ENCODE measurements at places on chromosomes 4 and X. TPM values are rescaled to one million over a fixed set of nuclear protein-coding genes. Genes with fewer than 3 reads are reported as not detected.

GRCh38 chr4:84483688-84484087, 15.4 kb downstream of the NKX6-1 start:
- DNase-seq: no peak

DNA sequence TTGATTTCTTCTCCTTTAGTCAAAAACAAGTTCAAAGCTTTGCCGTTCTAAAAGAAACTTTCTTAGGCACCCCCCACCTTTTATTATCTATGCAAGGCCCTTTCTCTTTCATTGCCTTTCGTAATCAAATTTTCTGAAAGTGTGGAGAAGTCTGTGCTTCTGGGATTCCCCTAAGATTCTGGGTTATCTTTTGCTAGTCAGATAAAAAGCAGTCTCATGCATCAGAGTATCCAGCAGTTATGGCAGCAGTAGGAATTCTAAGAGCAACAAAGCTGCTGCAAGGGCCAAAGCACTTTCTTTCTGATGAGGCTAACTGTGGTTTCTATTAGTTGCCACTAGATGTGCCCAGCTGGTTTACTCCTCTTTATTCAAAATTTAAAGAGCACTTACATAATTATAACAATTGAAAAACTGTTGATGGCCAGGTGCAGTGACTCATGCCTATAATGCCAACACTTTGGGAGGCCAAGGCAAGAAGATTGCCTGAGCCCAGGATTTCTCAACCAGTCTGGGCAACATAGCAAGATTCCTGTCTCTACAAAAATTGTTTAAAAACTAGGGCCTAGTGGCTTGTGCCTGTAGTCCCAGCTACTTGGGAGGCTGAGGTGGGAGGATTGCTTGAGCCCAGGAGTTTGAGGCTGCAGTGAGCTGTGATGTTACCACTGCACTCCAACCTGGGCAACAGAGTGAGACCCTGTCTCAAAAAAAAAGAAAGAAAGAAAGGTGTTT, 296.2 kb downstream of the PAPSS1 start:
- no peak for DNase-seq

- no peak for DNase-seq
These were observed 38.7 kb downstream of the TSPAN7 start for GRCh38 chrX:38599796-38600755.

DNA sequence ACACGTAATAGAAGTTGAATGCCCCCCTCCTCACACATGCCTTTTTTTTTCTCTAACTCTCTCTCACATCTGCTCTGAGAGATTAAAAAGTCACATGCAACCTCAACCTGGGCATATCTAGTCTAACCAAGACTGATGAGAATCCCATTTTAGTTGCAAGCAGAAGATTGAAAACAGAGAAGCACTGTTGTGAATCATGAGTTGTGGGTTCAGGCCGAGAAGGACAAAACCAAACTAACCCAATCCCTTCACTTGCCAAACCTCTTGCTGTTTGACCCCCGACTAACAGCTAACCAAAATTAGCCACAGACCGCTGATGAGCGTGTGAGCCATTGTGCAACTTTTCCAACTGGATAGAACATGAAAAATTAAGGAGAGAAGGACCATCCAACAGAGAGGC, 31.8 kb downstream of the CXCL1 start:
- no peak for DNase-seq

DNA sequence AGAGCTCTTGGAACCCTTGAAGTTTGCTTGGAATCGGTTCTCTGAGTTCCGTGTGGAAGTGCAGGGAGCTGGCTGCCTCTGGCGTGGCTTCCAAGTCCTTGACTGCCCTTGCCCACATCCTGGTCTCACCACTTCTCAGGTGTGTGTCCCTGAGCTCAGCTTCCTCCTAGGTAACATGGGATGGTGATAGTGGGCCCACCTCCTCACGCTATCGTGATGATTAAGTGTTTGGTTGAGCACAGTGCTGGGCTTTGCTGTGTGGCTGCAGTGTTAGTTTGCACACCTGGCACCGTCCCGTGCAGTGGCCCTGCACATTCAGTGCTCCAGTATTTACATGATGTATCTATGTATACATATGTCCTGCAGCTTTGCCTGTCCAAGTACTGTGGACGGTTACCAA, 81.5 kb downstream of the CLDN34 start:
- DNase-seq: no peak

- DNase-seq: no peak
These were observed 19.4 kb downstream of the HMGB2 start for GRCh38 chr4:173314715-173315114.

- DNase-seq: no peak
These were observed 73.2 kb downstream of the ENOX2 start for GRCh38 chrX:130829526-130830515.

- DNase-seq: no peak
These were observed 103.3 kb downstream of the PARM1 start for GRCh38 chr4:75036046-75036830.

GRCh38 chrX:75107863-75108509, 48.1 kb downstream of the ABCB7 start:
- DNase-seq: no peak

DNA sequence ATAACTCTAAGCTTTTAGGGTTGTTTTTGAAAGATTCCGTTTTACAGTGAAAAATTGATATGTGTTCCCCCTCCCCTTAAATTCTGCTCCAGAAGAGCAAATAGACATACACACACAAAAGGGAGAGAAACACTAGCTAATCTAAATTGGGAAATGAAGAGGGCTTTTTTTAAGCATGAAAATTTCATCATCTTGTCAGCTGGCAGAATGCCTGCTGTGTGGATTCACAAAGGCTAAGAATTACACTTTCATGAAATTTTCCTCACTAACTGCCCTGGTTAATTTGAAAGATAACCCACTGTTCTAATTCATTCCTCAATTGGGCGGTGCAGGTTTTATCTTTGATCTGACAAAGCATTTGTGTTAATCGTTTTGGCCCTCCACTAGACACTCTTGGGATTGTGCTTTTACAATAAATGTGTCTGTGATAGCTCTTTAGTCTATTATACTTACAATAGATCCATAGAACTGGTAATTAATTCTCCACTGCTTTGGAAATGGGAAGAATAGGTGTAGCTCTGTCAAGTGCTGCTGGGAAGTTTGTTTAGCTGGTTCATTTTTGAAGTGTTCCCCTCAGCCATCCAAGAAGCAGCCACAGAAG, 152.9 kb downstream of the POLA1 start:
- no peak for DNase-seq

The MAGEB6B gene
- not detected for total RNA-seq

The PDE6B gene
- 19.7 TPM for total RNA-seq

The ALPK1 gene
- total RNA-seq: 12.5 TPM

The TMEM271 gene
- not detected for total RNA-seq
